NCI-H1048 (cell line): ENCODE measurements at places on chromosomes 5 and 9.

DNA sequence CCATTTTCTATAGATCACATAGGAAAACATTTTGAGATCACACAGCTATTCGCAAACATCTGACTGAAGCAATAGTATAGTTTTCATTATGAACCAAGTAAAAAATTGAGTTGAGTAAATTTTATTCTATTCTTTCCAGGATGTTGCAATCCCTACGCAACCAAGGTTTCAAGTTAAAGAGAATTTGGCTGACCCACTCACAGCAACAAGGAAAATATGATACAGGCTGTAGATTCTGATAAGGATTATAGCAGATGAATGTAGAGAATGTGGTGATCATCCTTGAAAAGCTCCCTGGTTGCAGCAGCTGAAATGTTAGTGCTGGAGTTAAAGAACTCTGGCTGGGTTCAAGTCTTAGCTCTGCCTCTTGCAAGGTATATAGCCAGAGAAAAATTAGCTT is 4.7 kb downstream of the ABCA1 start:
- DNase-seq, result no peak

- DNase-seq, result no peak
Measured at GRCh38 chr5:1875843-1876659, 6.7 kb downstream of the IRX4 start.

DNA sequence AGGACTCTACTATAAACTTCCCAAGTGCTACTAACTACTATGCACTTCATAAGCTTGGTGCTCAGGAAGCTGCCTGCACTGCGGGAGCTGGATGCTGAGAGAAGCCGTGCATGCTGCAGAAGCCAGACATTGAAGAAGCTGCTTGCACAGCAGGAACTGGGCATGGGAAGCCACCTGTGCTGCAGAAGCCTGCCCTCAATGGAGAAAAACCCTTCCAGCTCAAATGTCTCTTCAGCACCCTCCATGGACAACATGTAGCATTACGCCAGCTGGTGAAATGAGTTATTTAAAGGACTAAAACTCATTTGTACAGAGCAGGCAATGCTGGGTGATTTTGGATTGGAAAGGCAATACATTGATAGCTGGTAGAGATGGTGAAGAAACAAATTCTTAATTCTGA is 247.2 kb downstream of the KIF4B start:
- no peak for DNase-seq

- DNase-seq, result no peak
Measured at GRCh38 chr9:129619787-129620668, 873 bp downstream of the C9orf50 start.

DNA sequence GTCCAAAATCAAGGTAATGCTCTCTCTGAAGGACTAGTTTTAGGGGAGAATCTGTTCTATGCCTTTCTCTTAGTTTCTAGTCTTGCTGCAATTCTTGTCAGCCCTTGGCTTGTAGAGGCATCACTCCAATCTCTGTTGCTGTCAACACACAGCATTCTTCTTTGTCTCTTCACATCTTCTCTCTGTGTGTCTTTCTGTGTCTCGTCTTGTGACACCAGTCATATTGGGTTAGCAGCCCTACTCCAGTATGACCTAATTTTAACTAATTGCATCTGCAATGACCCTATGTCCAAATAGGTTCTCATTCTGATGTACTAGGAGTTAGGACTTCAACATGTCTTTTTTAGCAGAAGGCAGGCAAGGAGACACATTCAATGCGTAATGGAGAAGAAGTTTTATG is 1110.6 kb downstream of the DTWD2 start:
- DNase-seq, result no peak

DNA sequence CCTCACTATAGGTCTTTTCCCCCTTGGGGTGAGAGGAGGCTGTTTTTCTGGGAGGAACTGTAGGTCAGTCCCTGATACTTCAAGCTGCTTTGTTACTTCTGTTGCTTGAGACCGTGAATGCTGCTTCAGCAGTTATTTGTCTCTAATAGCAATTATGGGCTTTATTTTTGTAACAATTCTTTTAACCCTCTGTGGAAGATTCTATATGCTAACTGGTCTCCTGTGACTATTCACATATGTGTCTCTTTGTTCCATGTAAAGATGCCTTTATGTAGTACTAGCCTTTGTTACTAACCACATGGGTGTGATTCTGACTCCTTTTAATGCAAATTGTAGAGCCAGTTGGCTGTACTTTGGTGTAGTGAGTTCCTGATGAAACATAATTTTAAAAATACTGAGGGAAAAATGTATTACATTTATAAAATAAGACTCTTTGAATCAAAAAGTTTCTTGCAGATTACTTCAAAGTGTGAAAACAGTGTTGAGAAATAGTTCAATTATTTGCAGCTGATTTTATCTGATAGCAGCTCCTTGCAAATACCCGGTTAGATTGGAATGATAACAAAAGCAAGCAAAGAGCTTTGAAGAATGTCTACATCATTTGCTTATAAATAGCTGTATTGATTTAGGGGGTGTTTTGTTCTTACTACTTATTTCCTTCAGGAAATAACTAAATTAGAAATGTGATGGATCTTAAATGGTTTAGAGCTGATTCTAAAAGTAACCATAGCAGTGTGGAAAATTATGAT is 46.6 kb downstream of the ANGPTL2 start:
- DNase-seq, result no peak

- no peak for DNase-seq
Measured at GRCh38 chr9:8158574-8158973, 359.0 kb upstream of the DMAC1 start.

DNA sequence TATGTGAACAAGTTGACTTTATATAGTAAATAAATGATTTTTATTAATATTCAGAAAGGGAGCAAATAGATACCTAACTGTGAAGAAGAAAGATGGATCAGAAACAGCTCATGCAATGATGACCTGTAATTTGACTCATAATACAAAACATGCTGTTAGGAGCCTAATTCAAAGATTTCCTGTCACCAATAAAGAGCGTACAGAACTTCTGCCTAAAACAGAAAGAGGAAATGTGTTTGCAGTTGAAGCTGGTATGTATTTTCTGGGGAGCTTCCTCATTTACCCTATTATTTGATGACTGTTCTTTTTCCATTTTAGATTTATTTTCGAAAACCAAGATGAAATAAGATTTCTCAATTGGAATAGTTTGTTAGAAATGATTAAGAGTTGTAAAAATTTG is 11.4 kb downstream of the YTHDC2 start:
- DNase-seq, result no peak

GRCh38 chr9:118223111-118223510 is 518.9 kb downstream of the TLR4 start:
- no peak for DNase-seq
